Skin of body (tissue), 3 donors: ENCODE measurements at places on chromosomes 16 and 17. TPM values are rescaled to one million over a fixed set of nuclear protein-coding genes. Genes with fewer than 3 reads are reported as not detected.

DNAAF1 gene
- total RNA-seq, result not detected

DLX4 gene
- 2.3 TPM for total RNA-seq

SOST gene
- 0.20 TPM for total RNA-seq

TAC4 gene
- not detected for total RNA-seq

G6PC1 gene
- not detected for total RNA-seq

ABCC12 gene
- 0.10 TPM for total RNA-seq

GDPD3 gene
- total RNA-seq, result 4.6 TPM

LAT gene
- 1.6 TPM for total RNA-seq

CNGB1 gene
- total RNA-seq, result 0.20 TPM

CDH11 gene
- total RNA-seq, result 102 TPM

ABCA3 gene
- total RNA-seq, result 3.5 TPM

TNK1 gene
- total RNA-seq, result 2.5 TPM

SULT1A4 gene
- total RNA-seq, result 2.1 TPM

CLDN7 gene
- total RNA-seq, result 5.4 TPM

KRTAP4-9 gene
- 5.2 TPM for total RNA-seq

PIGW gene
- total RNA-seq, result 4.0 TPM

CA5A gene
- not detected for total RNA-seq

FGF11 gene
- total RNA-seq, result 3.4 TPM

C1QTNF8 gene
- not detected for total RNA-seq

TBC1D3E gene
- not detected for total RNA-seq

TNFRSF17 gene
- total RNA-seq, result 0.30 TPM

PCTP gene
- total RNA-seq, result 9.9 TPM
